Smooth muscle cell of the brain vasculature (primary cell): ENCODE measurements at places on chromosomes 13 and 19.

GRCh38 chr19:11856596-11857250 is 8.2 kb downstream of the ZNF439 start:
- DNase-seq, result no peak

DNA sequence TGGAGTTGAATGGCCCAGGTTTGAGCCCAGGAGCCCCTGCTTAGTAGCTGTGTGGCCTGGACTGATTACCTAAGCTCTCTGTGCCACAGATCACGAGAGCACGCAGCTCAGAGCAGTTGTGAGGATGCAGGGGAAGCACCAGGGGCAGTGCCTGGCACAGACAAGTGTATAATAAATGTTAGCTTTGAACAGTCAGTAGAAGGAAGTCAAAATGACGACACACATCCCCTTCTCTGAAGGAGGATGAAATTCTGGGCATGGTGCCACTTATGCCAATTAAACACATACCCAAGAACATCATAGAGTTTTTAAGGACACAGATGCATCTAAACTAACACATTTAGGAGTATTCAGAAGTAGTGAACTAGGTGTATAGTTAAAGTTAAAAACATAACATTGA is 24.9 kb upstream of the SIGLEC11 start:
- DNase-seq, result no peak

- DNase-seq, result no peak
Observed at GRCh38 chr13:73672492-73672891, 461.7 kb downstream of the KLF12 start.

DNA sequence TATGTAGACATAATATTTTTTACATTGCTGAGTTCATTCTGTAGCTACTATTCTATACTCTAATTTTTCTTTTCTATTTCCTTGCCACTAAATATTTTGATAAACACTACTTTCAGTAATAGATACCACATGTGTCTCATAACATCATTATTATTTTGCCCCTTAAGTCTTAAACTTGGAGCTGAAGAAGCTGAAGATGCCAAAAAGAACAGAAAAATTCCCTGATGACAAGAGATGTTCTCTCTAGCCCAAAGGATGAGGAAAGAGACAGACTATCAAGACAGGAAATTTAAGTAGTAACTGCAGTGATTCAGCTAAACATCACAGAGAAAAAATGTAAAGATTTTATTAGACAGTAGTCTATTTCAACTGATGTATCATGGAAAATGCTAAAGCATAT is 322.0 kb upstream of the KLHL1 start:
- no peak for DNase-seq

DNA sequence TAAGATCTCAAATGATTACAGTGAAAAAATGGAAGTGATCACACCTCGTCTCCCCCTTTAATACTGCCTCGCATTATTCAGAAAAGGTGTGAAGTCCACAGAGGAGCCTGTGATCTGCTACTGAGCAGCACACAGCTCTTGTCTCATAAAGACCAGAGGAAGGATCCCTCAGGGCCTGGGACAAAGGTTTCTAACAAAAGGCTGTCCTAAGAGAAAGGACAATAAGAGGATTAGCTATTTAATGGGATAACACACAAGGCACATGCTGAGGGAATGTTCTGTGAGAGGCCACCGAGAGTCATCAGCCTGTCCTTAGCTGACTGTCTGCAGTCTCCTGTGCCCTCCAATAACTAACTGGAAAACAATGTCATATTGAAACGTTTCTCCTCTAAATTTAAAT is 26.7 kb downstream of the EBPL start:
- no peak for DNase-seq

- no peak for DNase-seq
Observed at GRCh38 chr19:31616031-31616430, 266.8 kb upstream of the TSHZ3 start.

DNA sequence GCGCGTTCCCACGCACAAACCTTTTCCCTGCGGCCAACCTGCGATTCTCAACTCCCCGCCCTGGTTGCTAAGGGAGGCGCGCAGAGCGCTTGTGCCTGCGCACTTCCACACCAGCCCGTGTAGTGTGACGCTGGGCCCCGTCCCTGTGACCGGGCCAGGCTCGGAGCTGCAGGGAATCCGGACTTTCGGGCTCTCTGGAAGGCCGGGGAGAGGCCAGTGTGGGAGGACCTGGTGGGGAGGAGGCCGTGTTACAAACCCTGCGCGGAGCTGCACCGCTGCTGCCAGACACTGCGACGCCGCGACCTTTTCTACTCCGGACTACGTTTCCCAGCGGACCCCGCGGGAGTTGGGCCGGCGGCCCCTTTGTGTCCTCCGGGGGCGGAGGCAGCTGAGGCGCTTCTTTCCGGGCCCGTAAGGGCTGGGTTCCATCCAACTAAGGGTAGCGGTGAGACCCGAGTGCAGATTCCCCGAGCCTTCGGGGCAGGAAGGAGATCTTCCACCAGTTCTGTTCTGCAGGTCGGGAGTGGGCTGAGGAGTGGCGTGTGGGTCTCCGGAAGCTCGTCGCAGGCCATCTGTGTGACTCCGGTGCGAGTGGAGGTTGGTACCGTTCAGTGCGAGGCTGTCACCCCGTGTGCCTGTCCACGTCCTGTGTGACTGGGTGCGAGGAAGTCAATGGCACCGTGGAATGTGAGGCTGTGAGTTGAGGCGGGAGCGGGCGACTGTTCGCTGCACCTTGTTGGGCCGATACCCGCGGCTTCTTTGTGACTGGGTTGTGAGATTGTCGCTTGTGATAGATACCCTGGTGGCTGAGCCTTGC is at the start of gene ZNF570:
Gene ZNF570, plus strand, starts transcription at position 396 of the 817 bp plus-strand sequence. CDS start 999 bp downstream, outside the sequence.
- DNase-seq, result peak; percentile 62

GRCh38 chr13:28609926-28610325 is 49.0 kb upstream of the POMP start:
- DNase-seq, result no peak

- DNase-seq, result no peak
Observed at GRCh38 chr19:48394331-48395169, 1.1 kb downstream of the GRIN2D start.

DNA sequence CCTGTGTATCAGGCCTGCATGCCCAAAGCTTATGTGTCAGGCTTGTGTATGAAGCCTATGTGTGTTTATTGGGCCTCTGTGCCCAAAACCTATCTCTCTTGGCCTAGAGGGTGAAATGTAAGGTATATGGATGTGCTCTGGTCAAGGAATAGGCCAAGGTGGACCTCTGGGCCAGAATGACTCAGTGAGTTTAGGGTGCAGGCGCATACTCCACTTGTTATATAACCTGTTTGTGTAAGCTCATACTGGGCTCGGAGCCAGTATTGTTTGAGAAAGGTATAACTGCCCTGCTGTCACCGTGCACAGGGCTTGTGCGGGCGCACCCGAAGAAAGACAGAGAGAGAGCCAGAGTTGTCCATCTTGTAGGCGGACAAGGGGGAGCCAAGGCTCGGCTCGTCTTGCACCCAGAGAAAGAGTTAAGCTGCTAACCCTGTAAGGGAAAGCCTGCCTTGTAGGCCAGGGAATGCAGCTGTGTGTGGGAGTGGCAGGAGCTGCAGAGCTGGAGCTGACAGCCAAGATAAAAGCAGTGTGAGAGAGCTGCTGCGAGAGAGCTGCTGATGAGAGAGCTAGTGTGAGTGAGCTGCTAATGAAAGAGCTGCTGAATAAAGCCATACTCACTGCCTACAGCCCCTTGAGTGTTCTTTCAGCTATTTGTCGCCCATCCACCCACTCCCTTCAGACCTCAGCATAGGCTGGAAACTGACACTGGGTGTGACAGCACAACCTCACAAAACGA is 43.4 kb upstream of the N4BP2L1 start:
- DNase-seq, result no peak
